NB4 (cell line): ENCODE measurements at places on chromosomes 1 and 21.

DNA sequence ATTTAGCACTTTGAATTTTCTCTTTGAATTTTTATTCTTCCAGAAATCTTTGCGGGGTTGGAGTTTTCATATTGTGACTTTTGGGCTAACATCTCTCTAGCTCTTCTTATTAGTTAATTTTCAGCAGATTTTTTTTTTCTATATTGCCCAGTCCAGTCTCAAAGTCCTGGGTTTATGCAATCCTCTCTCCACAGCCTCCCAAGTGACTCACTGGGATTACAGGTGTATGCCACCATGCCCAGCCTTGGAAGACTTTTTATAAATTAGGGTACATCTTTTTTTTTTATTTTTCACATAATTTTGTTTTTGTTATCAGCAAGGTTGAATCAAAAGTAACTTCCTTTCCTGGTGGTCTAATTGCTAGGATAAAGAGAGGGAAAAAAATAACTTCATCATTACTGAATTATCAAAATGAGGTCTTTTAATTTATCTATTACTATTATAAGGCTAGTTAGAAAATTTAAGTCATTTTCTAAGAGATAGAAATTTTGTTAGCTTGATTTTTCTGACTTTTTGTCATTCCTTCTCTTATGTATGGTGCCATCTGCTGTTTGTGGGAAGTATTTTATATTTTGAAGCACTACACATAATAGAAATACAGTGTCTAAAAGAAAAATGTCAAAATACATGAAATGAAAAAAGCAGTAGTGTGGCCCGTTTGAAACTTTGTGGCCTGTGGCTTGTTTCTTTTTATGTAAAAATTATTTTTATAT is 273.4 kb upstream of the CACYBP start:
- peak; percentile 31 for DNase-seq

DNA sequence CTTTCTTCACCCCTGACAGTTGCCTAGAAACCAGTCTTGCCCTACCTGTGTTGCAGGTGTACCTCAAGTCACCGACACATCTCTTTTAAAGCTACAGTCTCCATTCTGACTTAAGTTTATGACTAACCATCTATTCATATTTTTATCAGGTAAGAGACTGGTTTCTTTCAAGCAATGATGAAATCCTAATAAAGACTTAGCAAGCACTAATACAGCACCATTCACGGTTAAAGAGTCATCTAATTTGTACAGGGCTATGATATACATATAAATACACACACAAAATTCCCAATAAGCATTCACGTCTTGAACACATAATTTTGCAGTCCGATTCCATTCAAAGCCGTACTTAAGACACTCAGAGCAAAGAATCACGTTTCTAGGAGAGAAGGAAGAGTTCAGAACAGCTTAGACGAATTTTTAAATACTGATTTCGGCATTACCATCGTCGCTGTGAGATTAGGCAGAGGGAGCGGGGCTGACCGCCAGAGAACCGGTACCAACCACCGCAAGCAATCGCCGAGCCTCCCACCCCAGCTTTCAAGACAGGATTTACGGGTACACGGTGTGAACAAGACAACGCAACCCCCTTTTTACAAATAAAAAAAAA is 943 bp downstream of the ERRFI1 start:
- DNase-seq = peak; percentile 30

DNA sequence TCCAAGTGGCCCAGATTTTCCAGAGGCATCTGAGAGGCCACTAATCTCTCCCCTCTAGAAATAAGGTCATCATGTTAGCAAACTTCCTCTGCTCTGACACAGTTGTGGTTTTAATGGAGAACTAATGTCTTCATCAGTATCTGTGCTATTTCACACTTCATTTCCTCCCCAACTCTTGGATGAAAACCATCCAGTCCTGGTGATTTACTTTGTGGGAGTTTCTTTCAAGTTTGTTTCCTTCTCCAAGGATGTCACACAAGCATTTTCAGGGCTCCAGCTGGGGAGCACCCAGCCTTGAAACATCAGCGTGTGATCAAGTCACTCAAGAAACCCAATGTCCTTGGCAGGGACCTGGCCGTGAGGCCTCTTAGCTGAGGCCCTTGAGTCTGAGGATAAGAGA is 38.8 kb downstream of the TBX15 start:
- DNase-seq = no peak

- no peak for DNase-seq
Measured at GRCh38 chr1:182668521-182669054, 15.8 kb downstream of the RGS8 start.

DNA sequence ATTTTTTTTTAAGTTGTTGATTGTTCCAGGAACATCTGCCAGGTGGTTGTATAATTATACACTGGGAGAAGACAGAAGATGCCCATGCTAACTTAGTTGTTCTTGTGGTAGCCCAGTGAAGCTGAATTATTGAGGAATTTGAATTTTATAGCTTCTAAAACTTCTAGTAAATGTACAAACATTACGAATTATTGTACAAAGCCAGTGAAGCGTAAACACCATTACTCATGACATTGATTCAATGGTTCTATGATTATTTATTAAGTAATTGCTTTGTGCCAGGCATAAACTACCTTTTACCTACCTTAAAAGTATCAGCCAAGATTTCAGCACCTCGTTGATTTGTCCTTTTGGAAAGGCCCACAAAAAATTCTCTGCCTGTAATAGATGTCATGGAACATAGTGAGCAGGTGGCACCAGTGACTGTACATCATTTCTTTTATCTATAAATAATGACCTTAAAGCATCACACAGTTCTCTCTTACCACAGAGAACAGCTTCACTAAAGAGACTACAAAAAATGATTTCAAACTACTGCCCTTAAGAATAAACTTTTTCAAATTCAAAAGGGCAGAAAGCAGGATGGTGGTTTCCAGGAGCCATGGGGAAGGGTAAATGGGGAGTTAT is 74.9 kb upstream of the BCL10 start:
- no peak for DNase-seq

GRCh38 chr1:97352936-97353382 is 567.9 kb downstream of the DPYD start:
- DNase-seq = no peak

GRCh38 chr1:110880708-110881374 is 7.9 kb downstream of the CD53 start:
- peak; percentile 9 for DNase-seq

GRCh38 chr1:2351723-2352122 is 39.6 kb downstream of the MORN1 start:
- DNase-seq = no peak

GRCh38 chr1:93114391-93114790 is 35.3 kb downstream of the MTF2 start:
- DNase-seq = no peak

- DNase-seq = no peak
Measured at GRCh38 chr1:212166644-212167043, 118.6 kb upstream of the PPP2R5A start.

DNA sequence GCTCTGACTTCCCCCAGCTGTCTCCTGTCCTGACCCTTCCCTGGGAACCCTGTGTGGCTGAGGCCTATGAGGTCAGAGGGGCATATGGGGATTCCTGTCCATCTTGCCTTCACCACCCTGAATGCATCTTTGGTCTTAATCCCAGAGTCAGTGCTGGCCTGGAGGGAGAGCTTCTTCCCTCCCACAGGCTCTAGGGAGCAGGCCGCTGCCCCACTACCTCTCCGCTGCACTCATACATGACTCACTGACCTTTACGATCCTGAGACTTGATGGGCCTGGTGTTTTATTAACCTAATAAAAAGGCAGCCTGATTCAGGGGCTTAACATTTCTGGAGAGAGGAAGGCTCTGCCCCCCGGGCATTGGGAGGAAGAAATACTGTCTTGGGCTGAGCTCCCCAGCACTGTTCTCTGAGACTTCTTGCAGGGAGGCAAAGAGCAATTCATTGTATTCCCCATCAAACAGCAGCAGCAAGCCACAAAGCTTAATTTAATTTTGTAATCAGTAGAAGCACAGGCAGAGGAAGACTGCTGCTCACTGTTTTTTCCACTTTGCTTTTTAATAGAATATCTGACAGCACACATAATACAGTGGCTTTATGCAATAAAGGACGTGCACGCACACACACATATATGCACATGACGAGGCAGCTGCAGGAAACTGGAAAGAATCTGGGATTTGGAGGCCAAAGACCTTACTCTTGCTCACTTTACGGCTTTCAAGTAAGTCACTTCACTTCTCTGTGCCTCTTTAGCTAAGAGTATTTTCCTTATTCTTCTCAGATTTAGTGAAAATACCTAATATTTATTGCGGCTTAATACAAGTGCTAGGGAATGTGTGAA is 89.2 kb upstream of the GRIK3 start:
- no peak for DNase-seq

GRCh38 chr1:97364086-97364485 is 556.7 kb downstream of the DPYD start:
- no peak for DNase-seq

DNA sequence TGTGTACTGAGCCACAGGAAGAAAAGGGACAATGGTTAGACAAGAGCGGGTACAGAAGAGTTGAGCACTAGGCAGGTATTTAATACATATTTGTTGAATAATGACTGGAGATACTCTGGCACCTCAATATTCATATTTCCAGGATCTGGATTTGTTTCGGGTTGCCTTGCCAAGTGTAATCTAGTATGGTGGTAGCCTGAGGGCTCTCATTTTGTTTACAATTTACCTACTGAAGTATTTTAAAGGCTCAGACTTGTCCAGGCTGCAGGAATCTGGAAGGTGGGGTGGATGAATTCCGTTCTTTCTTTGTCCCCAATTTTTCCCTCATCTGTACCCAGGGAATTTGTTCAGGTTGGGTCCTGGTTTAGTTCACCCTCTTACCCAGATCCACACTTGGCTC is 95.0 kb downstream of the CACHD1 start:
- DNase-seq = no peak

- no peak for DNase-seq
Measured at GRCh38 chr1:22341791-22342605, 109.7 kb upstream of the ZBTB40 start.

- DNase-seq = peak; percentile 89
Measured at GRCh38 chr1:158818560-158818959, 12.6 kb upstream of the MNDA start.

GRCh38 chr1:23423415-23424292 is 894 bp downstream of the TCEA3 start:
- no peak for DNase-seq

DNA sequence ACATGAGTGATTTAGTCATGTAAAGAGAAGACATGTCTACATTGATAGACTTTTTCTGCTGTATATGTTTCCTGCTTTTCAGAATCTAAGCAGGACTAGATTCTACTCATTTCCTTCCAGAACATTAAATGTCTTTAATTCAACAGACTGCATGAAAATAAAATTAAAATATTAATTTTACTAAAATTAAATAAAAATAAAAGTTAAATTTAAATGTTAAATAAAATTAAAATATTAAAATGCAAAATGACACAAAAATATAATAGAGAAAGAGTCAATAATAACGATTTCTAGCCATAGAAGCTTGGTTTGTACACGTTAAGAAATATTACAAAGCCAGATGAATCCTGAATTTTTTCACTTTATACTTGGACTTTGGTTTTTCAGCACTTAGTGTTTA is 552.8 kb upstream of the NR5A2 start:
- DNase-seq = no peak

- no peak for DNase-seq
Measured at GRCh38 chr1:109641078-109641740, 14.7 kb upstream of the GSTM4 start.

DNA sequence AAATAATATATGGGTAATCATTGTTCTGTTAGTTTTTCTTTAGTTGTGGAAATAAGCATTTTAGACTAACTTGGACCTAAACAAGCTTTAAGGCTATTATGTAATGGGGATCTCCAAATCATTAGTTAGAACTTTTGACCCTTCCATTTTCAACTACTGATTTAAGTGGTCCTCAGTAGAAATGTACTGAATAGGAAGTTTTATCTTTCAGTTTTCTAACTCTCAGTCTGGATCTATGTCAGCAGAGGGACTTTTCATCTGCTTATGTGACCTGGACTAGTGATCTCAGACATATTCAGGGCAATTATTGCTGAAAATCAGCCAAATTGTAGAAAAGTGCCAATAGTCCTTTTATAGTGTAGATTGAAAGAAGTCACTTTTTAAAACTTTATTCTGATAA is 56.0 kb downstream of the SASS6 start:
- DNase-seq = no peak
